ENCODE measurements at places on chromosomes 13 and 19. TPM values are rescaled to one million over a fixed set of nuclear protein-coding genes. Genes with fewer than 3 reads are reported as not detected.

DNA sequence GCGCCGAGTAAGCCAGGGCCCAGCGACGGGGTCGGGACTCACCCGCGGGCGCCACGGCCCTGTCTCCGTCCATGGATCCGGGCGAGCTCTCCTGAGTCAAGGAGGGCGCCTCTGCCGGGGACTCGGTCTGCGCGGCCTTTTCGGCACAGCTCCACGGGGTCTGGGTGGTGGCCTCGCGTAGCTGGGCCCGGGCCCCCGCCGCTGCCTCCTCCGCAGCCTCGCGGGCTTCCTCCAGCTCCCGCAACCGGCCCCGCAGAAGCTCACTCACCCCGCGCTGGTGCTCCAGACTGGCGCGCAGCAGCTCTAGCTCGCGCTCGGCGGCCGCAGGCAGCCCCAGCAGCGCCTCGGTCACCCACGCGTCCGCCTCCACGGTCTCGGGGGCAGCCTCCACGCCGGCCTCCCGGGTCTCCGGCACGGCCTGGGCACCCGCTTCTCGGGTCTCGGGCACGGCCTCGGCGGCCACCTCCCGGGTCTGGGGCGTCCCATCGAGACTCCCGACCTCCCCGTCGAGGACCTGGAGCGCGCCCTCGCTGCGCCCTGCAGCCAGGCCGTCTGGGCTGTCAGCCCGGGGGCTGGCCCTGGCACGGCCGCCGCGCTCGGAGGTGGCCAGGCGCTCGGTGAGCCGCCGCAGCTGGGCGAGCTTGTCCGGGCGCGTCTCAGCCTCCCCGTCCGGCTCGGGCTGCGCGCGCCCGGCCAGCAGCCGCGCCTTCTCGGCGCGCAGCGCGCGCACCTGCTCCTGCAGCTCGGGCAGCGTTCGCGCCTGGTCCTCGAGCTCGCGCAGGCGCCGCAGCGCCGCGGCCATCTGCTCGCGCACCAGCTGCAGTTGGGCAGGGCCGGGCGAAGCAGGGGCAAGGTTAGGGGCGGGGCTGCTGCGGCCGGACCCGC is 8.4 kb downstream of the KANK3 start:
- peak; percentile 60 for DNase-seq

DNA sequence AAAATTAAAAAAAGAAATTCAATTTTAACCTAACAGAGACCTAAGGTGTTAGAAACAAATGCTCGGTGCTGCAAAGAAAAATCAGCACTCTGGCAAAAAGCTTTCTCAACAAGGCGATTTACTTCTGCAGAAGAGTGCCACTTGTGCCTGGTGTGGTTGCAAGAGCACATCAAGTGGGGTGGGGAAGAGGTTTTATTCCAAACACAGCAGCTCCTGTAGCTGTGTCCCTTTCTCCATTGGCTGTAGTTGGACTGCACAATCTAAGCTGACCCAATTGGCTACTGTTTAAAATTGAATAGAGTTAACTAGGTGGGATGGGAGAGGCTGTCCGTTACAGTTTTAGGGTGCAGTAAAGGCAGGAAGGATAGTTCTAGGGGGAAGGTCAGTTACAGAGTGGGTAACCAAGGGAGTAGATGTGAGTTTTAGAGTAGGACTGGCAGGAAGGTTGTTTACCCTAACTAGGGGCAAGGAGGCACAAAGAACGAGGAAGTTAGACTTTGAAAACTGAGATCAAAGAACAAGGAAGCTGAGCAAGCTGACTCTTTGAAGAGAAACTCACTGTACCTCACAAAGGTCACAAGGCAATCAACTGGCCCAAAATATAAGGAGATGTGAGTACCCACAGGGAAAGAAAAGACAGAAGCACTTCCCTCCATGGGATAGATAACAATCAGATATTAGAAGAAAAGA is 145.7 kb downstream of the LIG4 start:
- DNase-seq: no peak

DNA sequence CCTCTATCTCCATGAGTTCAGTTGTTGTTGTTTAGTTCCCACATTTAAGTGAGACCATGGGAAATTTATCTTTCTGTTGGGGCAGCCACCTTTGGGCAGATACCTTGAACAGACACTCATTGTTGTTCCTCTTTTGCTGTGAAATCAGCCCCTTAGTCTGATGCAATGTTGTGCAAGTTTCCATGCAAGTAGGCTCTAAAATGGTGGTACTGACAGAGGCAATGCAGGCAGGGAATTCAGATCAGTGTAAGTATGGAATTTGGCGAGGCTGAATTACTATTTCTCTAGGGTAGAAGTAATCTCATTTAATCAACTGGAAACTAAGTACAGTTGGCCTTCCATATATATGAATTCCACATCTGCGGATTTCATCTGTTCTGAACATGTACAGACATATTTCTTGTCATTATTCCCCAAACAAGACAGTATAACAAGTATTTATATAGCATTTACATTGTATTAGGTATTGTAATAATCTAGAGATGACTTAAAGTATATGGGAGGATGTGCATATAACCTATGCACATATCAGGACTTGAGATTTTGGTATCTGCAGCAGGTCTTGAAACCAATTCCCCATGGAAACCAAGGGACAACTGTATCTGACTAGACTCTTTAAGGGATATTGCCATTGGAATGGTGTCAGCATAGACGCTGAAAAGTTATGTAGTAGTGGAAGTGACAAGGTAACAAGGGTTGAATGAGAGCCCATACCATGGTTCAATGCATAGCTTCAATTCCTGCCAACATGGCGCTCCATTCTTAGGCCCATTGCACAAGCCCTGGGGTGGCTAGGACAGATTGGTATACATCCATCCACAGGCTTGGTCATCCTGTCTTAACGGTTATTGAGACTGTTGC is 281.5 kb upstream of the HTR2A start:
- DNase-seq: no peak

GRCh38 chr13:46751811-46752635 is 44.9 kb downstream of the ESD start:
- no peak for DNase-seq

ZNF99 gene
- total RNA-seq: not detected

MICOS13 gene
- total RNA-seq: 53.0 TPM

PSG11 gene
- total RNA-seq: not detected

All from endothelial cell of umbilical vein (primary cell).